ENCODE measurements at places on chromosomes 3 and 15.

- no peak for DNase-seq
These were observed 106.2 kb upstream of the CHMP2B start for GRCh38 chr3:87120881-87121280.

DNA sequence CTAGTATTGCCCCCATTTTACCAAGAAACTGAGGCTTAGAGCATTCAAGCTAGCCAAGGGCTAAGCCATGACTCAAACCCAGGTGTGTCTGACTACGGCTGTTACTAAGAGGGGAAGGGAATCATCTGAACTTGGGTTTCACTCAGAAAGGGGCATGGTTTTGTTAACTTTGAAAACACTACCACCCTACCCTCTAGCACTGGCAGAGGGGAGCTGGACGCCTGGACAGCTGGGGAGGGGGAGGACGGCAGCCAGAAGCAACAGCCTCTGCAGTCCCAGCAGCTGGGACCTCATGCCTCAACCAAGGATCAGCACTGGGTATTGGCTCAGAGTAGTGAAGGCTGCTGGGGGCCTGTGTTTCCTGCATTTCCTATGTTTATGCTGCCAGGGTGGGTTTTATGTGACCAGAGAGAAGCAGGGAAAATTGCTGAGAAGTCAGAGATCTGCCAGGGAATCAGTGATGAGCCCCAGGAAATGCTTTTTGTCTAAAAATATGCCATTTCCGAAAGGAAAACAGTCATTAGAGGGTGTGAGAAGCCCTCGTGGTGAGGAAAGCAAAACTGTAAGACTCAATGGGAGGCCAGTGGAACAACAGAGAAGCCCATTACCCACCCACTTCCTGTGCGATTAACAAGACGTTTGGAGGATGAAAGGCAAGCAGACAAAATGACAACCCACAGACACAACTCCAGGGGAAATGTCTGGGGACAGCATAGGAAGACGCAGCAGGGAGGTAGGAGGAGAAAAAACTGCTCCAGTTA lies 41.2 kb downstream of the LIPC start:
- DNase-seq: no peak

DNA sequence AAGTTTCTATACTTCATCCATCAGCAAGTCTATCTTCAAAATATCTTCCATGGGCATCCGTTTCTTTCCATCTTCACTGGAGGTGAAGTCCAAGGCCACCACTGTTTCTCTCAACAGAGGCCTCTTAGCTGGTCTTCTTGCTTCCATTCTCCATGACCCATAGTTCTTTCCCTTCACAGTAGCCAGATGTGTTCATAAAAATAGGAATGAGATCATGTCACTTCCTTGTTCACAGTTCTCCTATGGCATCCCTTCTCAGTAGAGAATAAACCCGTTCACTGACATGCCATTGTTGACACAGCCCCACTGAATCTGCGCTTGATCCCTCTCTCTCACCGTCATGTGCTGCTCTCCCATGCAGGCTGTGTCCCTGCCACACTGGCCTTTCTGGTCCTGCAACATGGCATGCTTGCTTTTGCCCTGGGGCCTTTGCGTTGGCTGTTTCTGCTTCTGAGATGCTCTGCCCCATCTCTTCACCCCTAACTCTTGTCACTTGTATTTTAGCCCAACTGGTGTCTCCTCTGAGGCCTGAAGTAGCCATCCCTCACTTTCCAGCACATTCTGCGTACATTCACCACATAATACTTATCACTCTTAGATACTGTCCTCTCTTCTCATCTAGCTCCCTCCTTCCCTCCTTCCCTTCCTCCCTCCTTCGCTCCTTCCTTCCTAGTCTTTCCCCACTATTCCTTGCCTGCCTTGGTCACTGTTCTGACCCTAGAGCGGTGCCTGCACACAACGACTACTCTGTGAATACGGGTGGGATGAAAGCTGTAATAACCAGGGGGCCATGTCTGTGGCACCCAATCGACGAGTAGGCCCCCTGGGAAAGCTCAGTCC lies 42.0 kb downstream of the STARD5 start:
- DNase-seq: no peak

GRCh38 chr3:101973163-101973505 lies 123.8 kb downstream of the NFKBIZ start:
- DNase-seq: no peak

- no peak for DNase-seq
These were observed 31.0 kb upstream of the TM4SF4 start for GRCh38 chr3:149443545-149443912.

DNA sequence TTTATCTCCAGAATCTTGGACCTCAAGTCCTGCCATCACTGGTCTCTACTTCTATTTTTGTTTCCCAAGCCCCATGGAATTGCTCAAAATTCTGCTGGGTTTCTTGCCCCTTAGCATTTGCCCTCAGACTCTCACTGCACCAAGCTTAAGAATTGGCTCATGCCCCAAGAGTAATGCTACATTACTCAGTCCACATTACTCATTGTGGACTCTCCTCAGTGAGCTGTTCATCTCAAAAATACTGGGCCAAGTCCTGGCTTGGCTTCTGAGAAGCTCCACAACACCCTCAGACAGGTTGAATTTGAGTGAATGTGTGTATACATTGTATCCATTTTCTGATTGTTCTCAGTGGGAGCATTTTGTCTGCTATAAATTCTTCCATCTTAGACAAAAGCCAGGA lies 364.4 kb upstream of the ARHGEF26 start:
- no peak for DNase-seq

DNA sequence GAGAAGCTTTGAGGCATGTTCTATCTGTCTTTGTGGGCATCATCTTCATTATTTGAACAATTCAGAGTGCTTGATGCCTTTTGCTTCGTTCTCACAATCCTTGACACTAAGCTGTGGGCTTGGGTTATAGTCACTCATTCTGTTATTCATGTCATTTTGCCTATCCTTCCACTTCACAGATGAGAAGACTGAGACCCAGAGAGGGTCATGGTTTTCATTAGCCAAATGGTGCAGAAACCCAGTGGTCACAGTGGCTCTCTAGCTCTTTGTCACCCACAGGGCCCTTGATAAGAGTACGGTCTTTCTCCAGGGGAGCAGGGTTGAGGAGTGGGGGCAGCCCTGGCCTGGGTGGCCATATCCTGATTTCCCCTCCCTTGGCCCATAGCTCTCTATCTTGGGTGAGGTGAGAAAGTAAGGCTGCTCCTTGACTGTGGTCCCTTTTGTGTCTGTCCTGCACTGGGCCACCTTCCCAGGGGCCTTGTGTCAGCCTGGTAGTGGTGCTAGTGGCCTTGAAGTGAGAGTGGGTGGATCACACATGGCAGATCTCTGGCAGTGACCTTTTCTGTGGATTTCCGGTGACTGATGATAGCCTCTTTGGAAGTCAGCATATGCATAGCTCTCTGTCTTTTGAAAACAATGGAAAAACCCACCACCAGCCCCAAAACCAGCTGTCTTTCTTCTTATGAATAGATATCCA lies 130.1 kb downstream of the IGF1R start:
- DNase-seq: no peak

DNA sequence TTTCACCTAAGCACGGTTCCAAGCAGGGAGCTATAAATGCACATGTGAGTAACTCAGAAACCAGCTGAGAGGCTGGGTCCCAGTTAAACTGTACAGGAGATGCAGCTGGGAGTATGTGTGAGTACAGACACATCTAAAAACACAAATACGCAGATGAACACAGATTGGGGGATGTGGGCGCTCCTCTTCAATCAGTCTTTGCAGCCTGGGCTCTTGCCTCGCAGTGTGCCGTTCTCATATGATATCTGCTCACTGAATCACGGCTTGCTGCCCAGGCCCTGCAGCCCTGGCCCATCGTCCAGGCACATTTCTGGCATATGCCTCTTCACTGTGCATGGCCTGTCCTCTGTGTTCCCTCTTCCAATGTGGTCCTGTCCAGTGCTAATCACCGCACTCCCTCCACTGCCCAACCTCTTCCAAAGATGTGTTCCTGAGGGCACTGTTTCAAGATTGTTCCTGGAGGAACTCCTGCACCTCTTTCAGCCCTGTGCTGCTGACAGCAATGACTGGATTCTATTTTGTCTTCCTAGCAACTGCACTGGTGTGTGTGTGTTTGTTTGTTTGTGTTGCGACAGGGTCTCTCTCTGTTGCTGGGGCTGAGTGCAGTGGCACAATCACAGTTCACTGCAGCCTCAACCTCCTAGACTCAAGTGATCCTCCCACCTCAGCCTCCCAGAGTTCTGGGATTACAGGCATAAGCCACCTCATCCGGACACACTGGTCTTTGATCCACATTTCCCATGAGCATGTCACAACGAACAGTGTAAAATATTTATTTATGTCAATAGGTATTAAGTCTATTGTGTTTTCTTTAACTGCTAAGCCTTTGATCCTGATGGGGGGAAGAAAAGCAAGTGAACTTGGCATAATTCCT lies 17.0 kb downstream of the CA12 start:
- DNase-seq: no peak

GRCh38 chr15:93983526-93983925 lies 247.8 kb upstream of the MCTP2 start:
- DNase-seq: no peak

GRCh38 chr3:144032531-144033239 lies 61.1 kb downstream of the DIPK2A start:
- DNase-seq: no peak

- no peak for DNase-seq
These were observed 86.6 kb downstream of the MSL2 start for GRCh38 chr3:136109499-136109898.

- peak; percentile 23 for DNase-seq
These were observed 174.0 kb upstream of the PRICKLE2 start for GRCh38 chr3:64399205-64399800.

GRCh38 chr3:46383211-46383950 lies 12.6 kb downstream of the CCR5 start:
- no peak for DNase-seq

DNA sequence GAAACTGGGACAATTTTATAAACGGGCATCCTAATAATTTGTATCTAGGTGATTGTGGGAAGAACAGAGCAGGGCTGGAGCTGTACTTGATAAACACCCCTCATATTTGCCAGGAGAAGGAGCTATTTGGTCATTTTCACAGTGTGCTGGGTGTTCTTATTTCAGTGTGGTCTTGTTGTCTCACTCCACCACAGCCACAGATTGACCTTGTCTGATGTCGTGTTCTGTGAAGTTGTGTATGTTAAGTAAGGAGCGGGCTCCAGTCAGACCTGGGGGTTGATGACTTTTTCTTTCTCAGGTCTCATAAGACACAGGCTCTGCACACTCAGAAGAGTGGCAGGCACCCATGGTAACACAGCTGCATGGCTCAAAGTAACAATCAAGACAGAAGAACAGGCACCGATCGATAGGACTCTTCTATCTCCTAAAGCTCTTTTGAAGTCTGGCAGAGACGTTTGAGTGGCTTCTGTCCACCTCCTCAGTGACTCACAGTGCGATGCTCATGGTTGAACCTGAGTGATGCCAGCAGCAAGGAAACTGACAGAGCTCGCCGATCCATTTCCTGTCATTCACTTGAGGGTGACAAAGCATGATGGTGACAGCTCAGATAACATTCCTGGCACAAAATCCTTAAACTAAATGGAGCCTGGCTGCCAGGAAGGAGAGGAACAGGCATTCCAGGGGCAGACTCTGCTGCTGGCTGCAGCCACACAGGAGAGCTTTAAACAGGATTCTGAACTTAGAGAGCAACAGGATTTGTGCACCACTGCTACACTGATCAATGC lies 20.8 kb downstream of the DPH3 start:
- DNase-seq: no peak

GRCh38 chr15:99032935-99033334 lies 25.3 kb upstream of the PGPEP1L start:
- DNase-seq: no peak

DNA sequence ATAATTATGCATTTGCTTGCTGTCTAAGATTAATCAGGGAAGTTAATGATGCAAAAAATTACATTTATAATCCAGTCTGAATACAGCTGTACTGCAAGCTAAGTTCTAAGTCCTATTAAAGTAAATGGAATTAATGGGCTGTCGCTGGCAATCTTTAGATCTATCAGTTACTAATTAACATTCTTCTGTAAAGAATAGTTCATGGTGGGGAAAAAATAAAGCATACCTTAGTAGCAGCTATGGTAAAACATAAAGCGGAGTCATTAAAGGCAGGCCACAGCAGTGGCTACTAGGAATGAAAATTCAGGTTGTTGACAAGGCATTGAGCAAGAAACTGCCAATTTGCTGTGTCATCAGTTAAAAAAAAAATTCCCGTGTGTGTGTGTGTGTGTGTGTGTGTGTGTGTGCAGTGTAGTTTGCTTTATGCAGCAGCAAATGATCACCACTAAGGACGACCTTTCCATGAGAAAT lies 129.8 kb downstream of the ZNF385D start:
- DNase-seq: peak; percentile 88

DNA sequence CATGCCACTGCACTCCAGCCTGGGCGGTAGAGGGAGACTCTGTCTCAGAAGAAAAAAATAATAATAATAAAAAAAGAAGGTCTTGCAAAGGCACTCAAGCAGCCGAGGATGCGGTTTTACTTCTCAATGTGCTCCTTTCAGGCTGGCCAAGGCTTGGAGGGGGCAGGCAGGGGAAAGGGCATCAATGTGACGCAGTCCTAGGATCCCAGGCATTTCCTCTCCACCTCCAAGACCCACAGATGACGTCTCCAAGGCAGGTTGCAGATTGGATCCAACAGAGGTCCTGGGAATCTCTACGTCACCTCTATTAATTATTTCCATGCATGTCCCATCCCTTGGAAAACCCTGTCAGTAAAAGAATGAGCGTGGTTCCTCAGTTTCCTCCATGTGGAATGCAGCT lies 56.2 kb downstream of the FAM43A start:
- DNase-seq: no peak

DNA sequence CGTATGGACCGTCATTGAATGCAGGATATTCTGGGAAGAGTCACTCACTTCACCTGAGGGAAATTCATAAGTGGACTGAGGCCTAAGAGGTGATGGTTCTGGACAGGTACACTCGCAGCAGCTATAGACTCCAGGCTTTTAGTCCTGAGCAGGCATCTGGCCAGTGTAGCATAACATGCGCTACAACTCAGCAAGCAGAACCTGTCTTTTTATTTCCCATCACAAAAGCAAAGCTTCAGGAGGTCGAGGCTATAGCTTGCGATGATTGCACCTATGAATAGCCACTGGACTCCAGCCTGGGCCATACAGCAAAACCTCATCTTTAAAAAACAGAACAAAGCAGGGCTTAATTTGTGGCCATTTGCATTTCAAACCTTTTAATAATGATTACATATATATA lies 185.8 kb downstream of the KCNH8 start:
- no peak for DNase-seq

DNA sequence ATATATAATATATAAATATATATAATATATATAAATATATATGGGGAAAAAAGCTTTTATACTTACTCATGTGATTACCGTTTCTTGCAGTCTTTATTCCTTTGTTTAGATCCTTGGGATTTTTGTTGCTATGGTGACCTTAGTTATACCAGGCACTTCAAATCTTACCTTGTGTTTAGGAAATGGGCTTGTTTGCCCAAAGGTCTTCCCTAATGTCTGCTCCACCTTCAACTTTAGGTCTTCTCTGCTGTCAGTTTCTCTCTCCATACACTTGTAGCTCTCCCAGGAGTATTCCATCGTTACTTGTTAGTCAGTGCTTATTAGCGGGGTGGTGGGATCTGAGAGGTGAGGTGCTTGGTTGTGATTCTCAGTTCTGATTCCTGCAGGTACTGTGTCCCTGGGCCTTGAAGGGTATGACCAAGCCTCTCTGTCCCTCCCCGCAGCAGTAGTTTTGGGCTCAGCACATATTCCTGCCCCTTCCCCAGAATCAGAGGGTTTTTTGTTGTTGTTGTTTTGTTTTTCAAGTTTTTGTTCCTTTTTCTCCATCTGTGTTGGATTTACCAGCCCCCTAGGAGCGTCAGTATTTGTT lies 9.6 kb upstream of the LAMP3 start:
- DNase-seq: no peak
